ENCODE measurements at places on chromosomes 5 and 9.

GRCh38 chr5:137203011-137203632 lies 296.0 kb downstream of the SPOCK1 start:
- DNase-seq: no peak

DNA sequence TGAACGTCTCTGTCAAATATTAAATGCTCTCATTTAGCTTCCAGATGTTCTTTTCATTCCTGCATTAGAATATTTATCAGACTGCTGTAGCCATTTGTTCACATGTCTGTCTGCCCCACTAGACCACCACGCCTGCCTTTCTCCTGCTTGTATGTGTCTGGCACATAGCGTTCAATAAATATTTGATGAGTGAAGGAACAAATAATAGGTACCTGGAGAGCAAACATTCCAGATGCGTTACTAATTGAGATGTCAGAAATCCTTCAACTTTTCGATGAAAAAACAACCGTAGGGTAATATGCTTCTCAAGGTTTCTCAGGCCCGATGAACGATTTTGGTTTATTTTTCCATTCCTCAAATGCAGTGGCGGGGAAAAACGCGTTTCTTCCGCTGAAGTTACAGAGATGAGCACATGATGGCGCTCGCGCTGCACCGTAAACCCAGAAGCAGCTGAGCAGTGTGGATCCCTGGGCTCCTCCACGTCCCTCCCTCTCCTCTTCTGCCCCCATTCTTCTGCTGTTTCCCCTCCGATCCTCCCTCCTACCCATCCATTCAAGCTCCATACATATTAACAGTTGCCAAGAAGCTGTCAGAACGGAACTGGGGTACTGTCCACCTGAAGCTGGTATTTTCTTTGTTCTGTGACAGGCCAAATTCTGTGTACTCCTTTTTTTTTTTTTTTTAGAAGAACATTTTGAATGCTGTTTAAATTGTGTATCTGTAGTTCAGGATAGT lies 245.4 kb downstream of the MPDZ start:
- DNase-seq: peak; percentile 38

- peak; percentile 84 for DNase-seq
Measured at GRCh38 chr5:10452768-10453331, 11.2 kb downstream of the ROPN1L start.

GRCh38 chr9:108521063-108521590 lies 334.7 kb downstream of the ACTL7B start:
- DNase-seq: peak; percentile 61

GRCh38 chr9:122092611-122093506 lies at the start of gene TTLL11:
Gene TTLL11 (minus strand): TSS chr9:122093308. CDS start chr9:122093148, 160 bp downstream.
- DNase-seq: peak; percentile 86

- peak; percentile 12 for DNase-seq
Measured at GRCh38 chr5:121949885-121950284, 11.9 kb upstream of the SRFBP1 start.

Measured in astrocyte (in vitro differentiated cells and primary cell).